ENCODE measurements at places on chromosomes 3 and 15. TPM values are rescaled to one million over a fixed set of nuclear protein-coding genes. Genes with fewer than 3 reads are reported as not detected.

DNA sequence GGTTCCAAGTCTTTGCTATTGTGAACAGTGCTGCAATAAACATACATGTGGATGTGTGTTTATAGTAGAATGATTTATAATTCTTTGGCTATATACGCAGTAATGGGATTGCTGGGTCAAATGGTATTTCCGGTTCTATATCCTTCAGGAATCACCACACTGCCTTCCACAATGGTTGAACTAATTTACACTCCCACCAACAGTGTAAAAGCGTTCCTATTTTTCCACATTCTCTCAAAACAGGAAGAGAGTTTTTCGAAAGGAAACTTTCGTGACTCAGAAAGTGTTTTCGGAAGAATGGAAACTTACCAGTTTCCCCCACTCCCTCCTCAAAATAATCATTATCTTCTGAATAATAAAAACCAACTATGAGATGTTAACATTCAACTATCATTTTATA is 205.8 kb downstream of the ALCAM start:
- DNase-seq: no peak

GRCh38 chr15:85312929-85313331 is 67.5 kb upstream of the AKAP13 start:
- no peak for DNase-seq

DNA sequence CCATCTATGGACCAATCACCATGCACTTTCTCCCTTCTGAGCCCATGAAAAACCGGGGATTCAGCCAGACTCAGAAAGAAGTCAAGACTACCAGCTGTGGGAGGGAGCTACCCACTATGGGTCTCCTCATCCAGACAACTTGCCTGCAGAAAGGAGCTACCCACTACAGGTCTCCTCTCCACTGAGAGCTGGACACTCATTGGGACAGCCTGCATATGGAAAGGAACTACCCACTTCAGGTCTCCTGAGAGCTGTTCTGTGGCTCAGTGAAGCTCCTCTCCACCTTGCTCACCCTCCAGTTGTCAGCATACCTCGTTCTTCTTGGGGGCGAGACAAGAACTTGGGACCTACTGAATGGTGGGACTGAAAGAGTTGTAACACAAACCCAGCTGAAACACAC is 22.3 kb upstream of the ZBED2 start:
- no peak for DNase-seq

- DNase-seq: no peak
Observed at GRCh38 chr3:146543461-146544001, 876 bp downstream of the PLSCR1 start.

IQCF5 gene
- total RNA-seq: not detected

DNA sequence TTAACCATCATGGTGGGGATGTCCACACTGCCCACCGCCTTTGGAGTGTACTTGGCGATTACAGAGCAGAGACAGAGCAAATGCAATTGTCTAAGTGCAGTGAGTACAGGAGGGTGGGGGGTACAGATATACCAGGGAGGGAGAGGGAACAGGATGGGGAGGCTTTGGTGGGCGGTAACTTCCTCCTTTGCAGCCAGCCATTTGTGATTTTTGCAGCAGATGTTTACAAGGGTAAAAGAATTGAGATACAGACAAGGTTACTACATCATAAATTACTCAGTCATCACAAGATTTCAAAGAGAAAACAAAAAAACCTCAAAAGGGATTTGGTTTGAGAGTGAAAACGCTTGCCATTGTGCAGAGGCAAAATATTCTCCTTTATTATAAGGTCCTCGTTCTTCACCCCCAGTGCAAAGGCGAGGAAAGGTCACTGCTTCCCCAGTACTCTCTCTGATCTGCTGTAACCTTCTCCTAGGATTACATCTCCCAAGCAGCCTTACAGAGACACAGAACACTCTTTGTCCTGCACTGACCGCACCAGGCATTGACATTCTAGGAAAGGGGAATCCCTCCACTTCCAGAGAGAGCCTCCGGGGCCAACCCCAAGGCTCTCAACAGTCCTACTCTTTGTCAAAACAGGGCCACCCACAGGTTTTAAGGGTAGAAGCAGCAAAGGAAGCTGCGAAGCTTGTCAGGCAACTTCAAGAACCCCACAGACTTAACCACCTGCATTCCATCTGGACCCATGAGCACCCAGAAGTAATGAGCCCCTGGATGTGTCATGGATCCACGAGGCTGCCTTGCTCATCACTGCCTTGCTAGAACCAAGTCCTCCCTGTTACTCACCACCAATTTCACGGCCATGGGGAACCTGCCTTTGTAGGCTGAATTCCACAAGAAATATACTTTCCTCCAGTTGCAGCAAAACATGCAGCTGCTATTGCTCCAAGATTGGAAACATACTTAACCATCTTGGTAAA is 117.3 kb downstream of the ADAMTS17 start:
- DNase-seq: no peak

All from osteocyte (in vitro differentiated cells).